ENCODE measurements at places on chromosomes 2 and 18.

GRCh38 chr2:28378679-28379584, 13.7 kb upstream of the FOSL2 start:
- no peak for DNase-seq

- no peak for DNase-seq
Measured at GRCh38 chr2:219531639-219532377, 11.8 kb downstream of the CHPF start.

DNA sequence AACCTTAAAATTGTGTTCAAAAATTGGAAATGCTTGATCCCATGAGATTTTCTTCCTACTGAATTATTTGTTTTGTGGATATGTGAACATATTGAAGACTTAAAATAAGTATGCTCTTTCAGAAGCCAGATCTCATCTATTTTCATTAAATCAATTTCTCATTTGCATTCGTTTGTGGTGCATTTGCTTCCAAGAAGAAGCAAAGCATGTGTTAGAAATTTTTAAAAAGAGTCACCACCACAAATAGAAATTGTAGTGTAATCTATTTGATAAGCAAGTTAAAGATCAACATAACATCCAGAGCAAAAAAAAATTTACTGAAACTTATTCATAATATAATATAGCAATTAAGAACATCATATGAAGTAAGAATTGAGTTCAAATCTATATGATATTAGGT, 300.9 kb upstream of the SYT4 start:
- no peak for DNase-seq

- no peak for DNase-seq
Measured at GRCh38 chr18:35971661-35972196, 750 bp upstream of the RMP24 start.

DNA sequence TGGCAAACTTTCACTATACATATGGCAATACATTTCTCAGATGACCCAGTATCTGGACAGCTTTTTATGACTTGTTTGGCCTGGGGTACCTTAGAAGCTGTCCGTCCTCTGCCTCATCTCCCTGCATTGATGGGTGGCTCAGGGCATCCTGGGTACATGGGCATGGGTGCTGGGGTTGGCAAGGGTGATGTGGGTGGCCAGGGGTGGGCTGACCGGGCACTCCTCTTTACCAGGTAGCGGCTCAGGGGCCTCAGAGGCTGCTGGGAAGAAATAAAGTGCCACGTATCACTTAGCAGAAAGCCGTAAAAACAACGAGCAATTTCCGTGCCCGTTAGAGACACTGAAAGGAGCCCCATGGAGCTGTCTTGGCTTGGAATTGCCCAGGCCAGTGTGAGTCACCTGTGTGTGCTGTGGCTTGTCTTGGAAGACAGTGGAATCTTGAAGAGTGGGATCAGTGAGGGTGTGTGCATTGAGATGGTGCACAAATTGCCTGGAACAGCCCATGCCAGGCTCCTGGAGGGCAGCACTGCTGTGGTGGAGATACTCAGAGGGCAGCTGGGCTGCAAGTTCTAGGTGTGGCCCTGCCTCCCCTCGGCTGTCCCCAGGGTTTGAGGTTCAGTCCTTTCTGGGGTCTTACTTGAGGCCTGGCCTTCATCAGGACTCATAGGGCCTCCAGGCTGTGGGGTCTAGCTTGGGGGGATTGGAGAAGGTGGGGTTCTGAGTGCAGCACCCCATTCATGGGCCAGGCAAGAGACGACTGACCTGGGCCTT, 88.8 kb downstream of the FHOD3 start:
- no peak for DNase-seq

GRCh38 chr2:239273280-239274234, 127.3 kb downstream of the HDAC4 start:
- no peak for DNase-seq

- DNase-seq, result no peak
Measured at GRCh38 chr2:173235947-173236803, 118.5 kb upstream of the CDCA7 start.

GRCh38 chr18:52950155-52950554, 610.2 kb downstream of the DCC start:
- DNase-seq, result no peak

DNA sequence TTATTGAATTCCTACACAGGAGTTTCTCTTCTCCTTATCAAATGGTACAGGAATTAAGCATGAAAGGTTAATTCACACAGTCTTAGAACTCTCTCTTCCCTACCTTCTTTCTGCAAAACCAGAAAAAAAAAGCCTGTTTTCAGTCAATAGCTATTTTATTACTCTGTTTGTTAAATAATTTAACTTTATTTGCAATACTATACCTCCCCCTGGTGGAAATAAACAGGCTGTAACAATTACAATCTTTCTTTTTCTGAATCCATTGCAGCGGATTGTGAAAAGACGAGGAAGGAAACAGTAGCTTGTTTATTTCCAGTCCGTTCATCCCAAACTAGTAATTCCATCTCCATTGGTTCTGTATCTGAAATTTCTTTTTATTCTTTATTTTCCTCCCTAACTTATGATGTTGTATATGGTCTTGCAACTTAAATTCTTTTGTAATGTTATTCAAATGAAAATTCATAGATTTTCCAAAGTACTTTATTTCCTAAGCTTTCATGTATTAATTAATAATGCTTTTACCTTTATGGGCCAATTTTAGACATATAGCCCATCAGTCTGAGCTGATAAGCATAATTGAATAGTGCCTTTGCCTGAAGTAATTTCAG, 165.2 kb downstream of the SH3BP4 start:
- no peak for DNase-seq

GRCh38 chr2:25441353-25441752, 99.6 kb upstream of the DNMT3A start:
- no peak for DNase-seq

DNA sequence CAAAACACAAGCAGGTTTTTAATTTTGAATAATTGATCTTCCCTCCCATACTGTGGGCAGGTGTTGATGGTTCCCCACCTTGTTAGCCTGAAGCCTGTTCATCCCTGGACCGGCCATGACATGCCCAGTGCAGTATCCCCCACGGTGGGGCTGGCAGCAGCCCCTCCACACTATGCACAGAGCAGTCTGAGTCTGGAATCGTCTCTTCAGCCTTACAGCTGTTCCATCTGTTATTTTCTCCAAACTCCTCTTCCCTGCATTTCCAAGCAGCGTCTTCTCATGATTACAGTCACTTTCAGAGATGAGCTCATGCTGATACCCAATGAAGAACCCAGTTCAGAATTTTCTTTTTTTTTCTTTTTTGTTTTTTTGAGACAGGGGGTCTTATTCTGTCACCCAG, 68.2 kb downstream of the ADI1 start:
- no peak for DNase-seq

GRCh38 chr18:62862466-62862865, 147.1 kb downstream of the PHLPP1 start:
- DNase-seq, result no peak

- no peak for DNase-seq
Measured at GRCh38 chr2:152506843-152507242, 171.9 kb downstream of the FMNL2 start.

- no peak for DNase-seq
Measured at GRCh38 chr2:220891405-220891804, 680.7 kb downstream of the EPHA4 start.

DNA sequence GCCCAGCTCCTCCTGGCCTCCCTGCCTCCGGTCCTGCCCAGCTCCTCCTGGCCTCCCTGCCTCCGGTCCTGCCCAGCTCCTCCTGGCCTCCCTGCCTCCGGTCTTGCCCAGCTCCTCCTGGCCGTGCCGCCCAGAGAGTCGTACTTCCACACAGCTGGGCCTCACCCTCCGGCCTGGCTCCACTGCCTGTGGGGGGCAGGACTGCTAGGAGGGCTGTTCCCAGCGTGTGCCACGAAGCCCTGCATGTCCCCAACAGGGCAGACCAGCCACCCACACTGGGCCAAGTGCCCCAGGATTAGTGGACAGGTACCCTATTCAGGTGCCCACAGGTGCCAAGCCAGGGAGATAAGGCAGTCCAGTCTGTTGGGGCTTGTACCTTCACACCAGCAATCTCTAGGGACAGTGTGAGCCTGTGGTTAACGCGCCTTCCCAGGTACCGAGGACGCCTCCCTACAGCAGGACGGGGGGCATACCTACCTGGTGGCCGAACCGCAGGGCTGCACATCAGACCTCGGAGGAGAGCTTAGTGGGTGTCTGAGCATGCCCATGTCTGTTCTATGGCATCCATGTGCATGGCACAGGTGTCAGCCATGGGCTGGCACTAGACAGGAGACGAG, 5.3 kb downstream of the GPC1 start:
- no peak for DNase-seq
